ENCODE measurements at places on chromosomes 2 and 18.

DNA sequence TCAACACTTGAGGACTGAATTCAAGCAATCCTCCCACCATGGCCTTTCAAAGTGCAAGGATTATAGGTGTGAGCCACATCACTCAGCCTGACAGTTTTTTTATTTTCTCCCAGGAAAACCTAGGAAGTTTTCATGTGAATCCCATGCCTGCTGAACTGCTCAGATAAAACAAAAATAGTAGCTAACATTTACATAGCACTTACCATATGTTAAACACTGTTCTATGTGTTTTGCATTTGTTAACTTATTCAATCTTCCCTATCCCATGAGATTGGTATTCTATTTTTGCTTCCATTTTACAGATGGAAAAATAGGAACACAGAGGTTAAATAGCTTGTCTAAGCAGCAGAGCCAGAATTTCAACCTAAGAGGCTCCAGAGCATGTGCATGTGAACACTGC lies 157.4 kb upstream of the KCTD1 start:
- no peak for DNase-seq

- no peak for DNase-seq
These were observed 14.9 kb downstream of the ATAD2B start for GRCh38 chr2:23912054-23912453.

GRCh38 chr2:217437290-217437870 lies 565.4 kb downstream of the TNS1 start:
- no peak for DNase-seq

- no peak for DNase-seq
These were observed 39.4 kb upstream of the ZNF804A start for GRCh38 chr2:184558713-184559464.

DNA sequence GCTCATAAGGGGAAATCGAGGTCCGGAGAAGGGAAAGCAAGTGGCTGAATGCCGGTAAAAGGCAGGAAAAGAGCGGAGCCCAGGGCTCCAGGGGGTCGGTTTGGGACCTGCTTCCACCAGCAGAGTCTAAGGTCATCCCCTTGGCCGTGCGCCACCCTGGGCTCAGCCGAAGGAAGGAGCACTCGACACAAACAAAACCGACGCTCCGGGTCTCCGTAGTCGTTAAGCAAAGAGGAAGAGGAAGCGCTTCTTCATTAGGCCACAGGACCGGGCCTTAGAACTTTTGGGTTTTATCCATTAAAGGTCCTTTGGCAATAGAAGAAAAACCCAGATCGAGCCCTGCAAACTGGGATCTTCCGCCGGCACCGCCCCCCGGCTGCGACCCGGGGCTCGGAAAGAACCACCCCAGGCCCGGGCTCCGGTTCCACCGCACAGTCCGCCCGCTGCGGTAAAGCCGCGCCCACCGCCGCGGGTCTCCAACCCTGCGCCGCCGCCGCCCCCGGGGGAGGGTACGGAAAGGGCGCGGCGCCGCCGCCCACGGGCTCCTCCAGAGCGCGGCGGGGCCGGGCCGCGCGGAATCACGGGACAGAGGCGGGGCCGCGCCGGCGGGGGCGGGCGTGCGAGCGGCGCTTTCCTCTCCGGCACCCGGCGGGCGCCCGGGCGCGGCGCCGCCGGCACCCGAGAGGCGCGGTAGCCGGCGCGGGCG lies at the start of gene TTL:
Gene TTL (plus strand): TSS at position 629 of the 706 bp plus-strand sequence. CDS start 189 bp downstream, outside the sequence.
- peak; percentile 75 for DNase-seq

DNA sequence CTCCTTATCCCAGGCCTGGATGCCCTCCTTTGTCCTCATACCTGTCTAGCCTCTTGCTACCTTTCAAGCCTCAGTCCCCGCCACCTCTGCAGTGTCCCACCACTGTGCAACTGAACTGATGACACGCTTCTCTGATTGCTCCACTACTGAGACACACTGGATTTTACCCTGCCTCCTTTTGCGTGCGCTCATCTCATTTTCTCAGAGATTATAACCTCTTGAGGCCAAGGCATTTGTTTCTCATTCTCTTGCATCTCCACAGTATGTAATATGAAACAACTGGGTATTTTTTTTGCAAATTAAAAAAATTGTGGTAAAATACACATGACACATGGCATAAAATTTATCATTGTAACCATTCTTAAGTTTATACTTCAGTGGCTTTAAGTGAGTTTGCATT lies 95.4 kb downstream of the PRKCE start:
- DNase-seq = no peak

GRCh38 chr2:190791976-190792575 lies 88.5 kb upstream of the GLS start:
- DNase-seq = no peak

DNA sequence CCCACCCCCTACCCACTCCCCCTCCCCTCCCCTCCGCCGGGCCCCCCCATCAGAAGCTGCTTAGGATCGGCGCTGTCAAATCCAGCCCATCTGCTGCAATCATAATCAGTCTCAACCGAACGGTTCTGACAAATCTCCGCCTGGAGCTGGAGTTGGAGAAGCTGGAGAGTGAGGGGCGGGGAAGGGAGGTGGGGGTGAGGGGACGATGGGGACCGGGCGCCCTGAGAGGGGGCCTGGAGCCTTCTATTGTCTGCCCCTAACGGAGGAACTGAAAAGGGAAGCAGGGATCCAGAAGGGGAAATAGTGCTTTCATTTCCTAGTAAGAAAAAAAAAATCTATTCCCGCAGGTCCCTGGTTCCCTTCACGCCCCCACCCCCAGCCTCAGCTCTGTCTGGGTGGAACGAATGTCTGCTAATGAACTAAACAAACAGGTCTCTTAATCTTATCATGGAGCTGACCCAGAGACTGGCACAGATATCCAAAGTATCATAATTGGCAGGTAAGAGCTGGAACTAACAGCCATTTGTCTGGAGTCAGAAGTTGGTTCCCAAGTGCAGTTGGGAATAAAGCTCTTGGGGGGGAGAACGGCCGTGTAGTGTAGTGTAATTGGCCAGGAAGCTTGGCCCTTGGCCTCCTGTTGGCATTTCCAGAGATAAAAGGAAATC lies 301.2 kb downstream of the NCKAP5 start:
- DNase-seq = peak; percentile 14
